ENCODE measurements at places on chromosomes 16 and 17. TPM values are rescaled to one million over a fixed set of nuclear protein-coding genes. Genes with fewer than 3 reads are reported as not detected.

- H3K27ac ChIP-seq = no peak overlapping the region
- H3K4me3 ChIP-seq = no peak overlapping the region
- peaks cover 2% of the 10 kb centered on the region for H3K36me3 ChIP-seq
Observed at GRCh38 chr16:53261276-53261675, 173.0 kb upstream of the RBL2 start.

DNA sequence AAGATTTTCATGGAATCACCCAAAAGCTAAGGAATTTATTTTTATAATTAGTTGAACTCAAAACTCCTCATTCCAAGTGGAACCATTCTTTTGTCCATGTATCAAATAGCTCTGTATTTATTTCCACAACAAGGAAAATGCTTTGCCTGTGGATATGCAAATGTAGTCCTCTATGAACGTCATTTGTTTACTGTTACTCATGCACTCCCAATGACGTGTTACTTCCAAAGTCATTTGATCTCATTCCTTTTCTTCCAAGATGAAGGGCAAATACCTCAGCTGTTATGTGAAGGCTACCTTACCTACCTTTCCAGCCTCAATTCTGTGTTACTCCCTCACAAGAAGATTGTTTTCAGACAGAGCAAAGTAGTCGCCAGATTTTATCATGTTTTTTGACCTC is 83.7 kb downstream of the ITFG1 start:
- H3K36me3 ChIP-seq = no peaks in the 10 kb centered on the region
- no peaks in the 10 kb centered on the region for H3K4me1 ChIP-seq
- no peak for ATAC-seq
- H3K27me3 ChIP-seq = no peaks in the 10 kb centered on the region
- H3K27ac ChIP-seq = no peak overlapping the region

DNA sequence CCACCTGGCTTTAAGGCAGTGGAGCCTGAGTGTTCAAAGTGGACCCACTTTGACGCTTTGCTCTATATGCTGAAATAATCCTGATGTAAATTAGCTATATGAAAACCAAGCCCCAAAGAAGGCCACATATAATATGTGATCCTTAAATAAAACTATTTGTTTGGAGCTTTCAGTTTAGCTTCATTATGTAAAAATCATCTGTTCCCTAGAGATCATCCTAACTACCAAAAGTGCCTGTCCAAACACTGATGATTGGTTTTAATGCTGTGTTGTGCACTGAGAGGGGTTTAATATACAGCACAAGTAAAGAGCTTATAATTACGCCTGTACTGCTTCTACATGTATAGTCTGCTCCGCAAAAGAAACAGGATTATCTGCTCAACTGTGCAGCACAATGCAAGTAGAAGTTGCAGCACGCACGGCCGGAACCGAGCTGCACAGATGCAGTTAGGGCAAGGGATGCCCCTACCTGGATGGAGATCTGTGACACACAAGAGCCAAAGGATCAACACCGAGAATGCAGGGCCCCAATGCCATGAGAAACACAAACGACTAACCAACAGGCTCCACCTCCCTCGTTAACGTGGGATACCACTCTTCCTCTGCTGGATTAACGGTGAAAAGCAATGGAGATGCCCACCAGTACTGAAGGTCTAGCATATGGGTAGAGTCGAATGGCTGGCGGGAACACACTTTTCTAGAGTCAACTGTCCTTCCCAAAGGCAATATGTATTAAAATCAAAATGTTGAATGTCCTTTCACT is 20.5 kb downstream of the USP7 start:
- H3K36me3 ChIP-seq = no peaks in the 10 kb centered on the region
- no peaks in the 10 kb centered on the region for H3K27me3 ChIP-seq
- H3K4me3 ChIP-seq = no peak overlapping the region

Gene TERB1
- total RNA-seq = 0.40 TPM

GRCh38 chr17:320809-321385 is 31.7 kb downstream of the RPH3AL start:
- ATAC-seq = no peak
- no peak overlapping the region for H3K4me3 ChIP-seq
- no peaks in the 10 kb centered on the region for H3K36me3 ChIP-seq
- H3K27me3 ChIP-seq = peaks cover 19% of the 10 kb centered on the region

DNA sequence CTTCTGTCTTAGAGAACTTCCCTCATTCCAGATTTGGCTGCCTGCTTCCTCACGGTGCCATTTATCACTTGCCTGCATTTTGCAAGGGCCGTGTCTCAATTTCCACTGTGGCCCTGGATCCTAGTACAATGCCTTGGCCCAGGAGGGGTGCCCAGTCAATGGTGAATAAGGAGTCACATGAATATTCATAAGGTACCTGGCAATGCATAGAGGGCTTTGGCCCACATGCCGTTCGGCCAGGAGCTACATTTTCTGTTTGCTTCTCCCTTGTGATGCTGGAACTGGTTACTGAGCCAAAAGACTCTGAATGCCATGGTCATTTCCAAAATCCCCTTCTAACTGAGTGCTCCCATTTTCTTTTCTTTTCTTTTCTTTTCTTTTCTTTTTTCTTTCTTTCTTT is 4.8 kb upstream of the PIRT start:
- no peaks in the 10 kb centered on the region for H3K36me3 ChIP-seq
- ATAC-seq = no peak
- no peak overlapping the region for H3K27ac ChIP-seq
- H3K27me3 ChIP-seq = peaks cover 2% of the 10 kb centered on the region

DNA sequence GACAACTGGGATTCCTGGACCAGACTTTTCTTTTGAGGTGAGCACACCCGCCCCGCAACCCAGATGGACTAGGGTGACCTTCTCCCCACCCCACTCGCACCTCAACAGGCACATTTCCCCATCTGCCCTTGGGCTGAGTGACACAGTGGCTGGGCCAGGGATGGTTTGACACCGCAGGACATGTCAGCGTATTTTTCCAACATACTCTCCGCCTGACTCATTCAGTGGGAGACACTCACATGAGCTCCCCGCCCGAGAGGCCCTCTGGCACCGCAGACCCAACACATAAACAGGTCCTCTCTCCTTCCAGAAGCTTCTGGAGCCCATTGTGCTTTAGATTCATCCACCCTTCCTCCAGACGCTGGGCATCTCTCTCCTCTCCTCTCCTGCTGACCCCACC is 69.4 kb downstream of the ZDHHC7 start:
- no peaks in the 10 kb centered on the region for H3K27me3 ChIP-seq
- no peak overlapping the region for H3K4me3 ChIP-seq
- no peak for ATAC-seq
- no peaks in the 10 kb centered on the region for H3K4me1 ChIP-seq

- no peak overlapping the region for H3K4me3 ChIP-seq
- no peaks in the 10 kb centered on the region for H3K36me3 ChIP-seq
- H3K27ac ChIP-seq = no peak overlapping the region
- no peaks in the 10 kb centered on the region for H3K4me1 ChIP-seq
Observed at GRCh38 chr16:84477661-84478060, 26.8 kb downstream of the MEAK7 start.

- peak; percentile 67 for ATAC-seq
- H3K36me3 ChIP-seq = no peaks in the 10 kb centered on the region
- peak overlapping the region; percentile 6 for H3K4me3 ChIP-seq
- H3K27me3 ChIP-seq = no peaks in the 10 kb centered on the region
- peaks cover 42% of the 10 kb centered on the region for H3K4me1 ChIP-seq
Observed at GRCh38 chr17:81484195-81484979, 28.2 kb downstream of the ACTG1 start.

Gene SAMD14
- total RNA-seq = 2.0 TPM

GRCh38 chr16:11604783-11605563 is 18.3 kb upstream of the LITAF start:
- H3K27me3 ChIP-seq = peaks cover 8% of the 10 kb centered on the region
- H3K36me3 ChIP-seq = no peaks in the 10 kb centered on the region
- peak overlapping the region; percentile 37 for H3K27ac ChIP-seq
- H3K4me3 ChIP-seq = no peak overlapping the region

Gene CCL7
- total RNA-seq = not detected

Gene ALOXE3
- total RNA-seq = not detected

Gene CCDC40
- 17.3 TPM for total RNA-seq

Gene HASPIN
- total RNA-seq = 0.13 TPM

- H3K4me3 ChIP-seq = no peak overlapping the region
- no peaks in the 10 kb centered on the region for H3K4me1 ChIP-seq
- ATAC-seq = no peak
- H3K36me3 ChIP-seq = no peaks in the 10 kb centered on the region
Observed at GRCh38 chr17:68860941-68861340, 94.3 kb downstream of the ABCA8 start.

DNA sequence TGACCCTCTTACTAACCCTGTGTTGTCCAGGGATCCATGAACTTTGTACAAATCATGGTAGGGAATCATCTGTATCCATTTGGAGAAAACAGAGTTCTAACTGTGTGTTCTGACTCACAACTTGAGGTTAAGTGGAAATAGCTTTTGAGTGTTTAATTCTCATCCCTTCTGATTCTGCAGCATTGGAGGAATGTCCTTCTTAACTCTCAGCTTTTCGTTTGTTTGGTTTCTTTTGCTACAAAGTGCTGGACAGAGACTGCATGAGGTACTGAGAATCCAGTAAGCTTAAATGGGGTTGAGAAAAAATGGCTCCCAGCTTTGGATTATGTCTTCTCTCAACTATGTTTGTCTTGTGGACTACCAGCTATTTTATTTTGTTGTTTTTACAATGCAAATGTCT is 352.1 kb upstream of the KIF2B start:
- no peak for ATAC-seq
- H3K4me3 ChIP-seq = no peak overlapping the region

Gene KANSL1
- 57.7 TPM for total RNA-seq

DNA sequence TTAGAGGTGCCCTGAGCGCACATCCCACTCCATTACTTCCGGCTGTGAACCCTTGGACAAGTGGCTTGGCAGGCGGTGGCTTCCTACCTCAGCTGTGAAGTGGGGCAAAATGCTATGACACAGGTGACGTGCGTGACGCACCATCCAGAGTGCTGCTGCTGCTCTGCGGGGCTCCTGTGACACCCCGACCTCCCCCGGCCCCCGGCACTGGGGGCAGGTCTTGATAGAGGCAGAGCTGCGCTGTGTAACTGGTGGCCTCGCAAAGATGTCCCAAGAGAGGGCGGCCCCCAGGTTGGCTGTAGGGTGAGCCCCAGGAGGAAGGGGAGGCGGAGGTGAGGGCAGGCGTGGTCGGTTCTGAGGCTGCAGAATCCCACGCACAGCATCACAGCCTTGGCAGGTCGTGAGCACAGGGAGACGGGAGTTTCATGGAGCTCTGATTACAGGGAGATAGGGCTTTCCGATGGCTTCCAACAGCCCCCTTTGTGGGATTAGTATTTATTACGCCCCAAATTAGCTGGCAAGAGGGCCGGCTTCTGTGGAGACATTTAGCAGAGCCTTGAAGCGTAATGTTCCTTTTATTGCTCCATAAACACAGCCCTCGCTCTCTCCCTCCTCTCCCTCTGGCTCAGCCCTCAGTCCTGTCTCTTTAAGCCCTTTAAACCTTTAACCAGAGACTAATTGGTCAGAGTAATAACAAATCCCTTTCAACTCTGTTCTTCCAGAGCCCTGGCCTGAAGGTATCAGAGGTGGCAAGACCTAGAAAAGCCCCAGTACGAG is 328.1 kb downstream of the C16orf95 start:
- H3K4me1 ChIP-seq = no peaks in the 10 kb centered on the region
- H3K27ac ChIP-seq = no peak overlapping the region
- ATAC-seq = no peak

Gene P2RX1
- total RNA-seq = 4.2 TPM

DNA sequence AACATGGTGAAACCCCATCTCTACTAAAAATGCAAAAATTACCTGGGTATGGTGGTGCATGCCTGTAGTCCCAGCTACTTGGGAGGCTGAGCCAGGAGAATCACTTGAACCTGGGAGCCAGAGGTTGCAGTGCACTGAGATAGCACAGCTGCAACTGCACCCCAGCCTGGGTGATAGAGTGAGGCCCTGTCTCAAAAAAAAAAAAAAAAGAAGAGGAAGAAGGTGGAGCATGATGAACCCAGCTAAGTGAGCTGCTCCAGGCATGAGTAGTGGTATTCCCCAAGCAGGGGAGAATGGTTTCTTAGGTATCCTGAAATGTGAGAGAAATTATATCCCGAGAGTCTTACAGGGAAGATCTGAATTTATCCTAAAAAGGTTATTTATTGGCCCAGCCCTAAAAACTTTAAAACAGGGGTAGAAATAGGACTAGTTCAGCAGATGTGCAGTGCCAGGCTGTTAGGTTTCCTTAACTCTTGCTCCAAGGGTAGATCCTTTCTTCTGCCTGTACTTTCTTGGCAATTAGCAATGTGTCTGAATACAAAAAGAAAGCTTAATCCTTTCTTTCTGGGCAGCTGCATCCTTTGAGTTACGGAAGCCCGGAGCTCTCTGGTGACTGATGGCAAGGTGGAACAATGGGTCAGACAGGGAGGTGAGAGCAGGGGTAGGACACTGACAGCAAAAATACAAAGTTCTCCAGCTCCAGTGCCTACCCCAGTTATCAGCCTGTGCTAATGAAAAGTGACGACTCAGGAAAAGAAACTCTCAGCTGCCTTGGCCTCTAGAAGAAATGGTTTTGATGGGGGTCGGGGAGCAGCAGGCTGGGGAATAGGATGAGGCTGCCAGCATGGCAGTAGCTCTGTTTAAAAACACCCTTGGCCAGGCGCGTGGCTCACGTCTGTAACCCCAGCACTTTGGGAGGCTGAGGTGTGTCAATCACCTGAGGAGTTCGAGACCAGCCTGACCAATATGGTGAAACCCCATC is 36.5 kb upstream of the TOB1 start:
- H3K4me1 ChIP-seq = peaks cover 21% of the 10 kb centered on the region
- peak; percentile 32 for ATAC-seq
- H3K27me3 ChIP-seq = no peaks in the 10 kb centered on the region

Data from gastroesophageal sphincter (tissue), 4 donors.